ENCODE measurements at places on chromosomes 6 and 20.
A peak's percentile ranks its signal among the peaks of the same experiment; 100 is the strongest.

- no peak for DNase-seq
Observed at GRCh38 chr6:136677344-136677743, 114.9 kb downstream of the MAP3K5 start.

GRCh38 chr6:6724539-6725467 is 136.3 kb downstream of the LY86 start:
- peak; percentile 30 for DNase-seq

DNA sequence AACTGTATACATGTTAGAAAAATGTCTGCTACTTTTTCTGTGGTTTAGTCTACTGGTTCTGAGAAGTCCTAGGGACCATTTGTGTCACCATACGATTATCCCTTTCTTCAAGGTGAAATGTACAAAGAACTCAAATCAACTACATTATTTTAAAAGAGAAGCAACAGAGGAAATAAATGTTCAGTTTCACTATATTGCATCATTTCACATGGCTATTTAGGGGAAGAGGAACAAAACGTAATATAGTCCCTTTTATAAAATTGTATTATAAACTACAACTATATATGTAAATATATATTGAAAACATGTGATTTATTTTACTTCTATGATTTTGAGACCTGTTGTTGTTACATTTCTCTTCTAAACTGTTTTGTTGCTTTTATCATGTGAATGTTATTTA is 1308.0 kb downstream of the EPHA7 start:
- DNase-seq = no peak

DNA sequence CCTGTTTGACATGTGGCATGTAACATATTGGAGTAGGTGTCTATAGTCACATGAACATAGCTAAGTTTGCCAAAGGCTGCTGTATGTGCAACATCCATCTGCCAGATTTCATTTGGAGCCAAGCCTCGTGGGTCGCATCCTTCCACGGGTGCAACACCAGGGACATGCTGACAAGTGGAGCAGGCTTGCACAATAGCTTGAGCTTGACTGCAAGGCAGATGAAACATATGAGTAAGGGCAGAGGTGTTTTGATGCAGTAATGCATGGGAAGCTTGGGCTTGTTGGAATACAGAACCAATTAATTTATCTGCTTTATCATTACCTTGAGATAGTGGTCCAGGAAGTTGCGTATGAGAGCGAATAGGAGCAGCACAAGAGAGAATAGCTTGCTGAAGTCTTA is 74.1 kb upstream of the BTN3A2 start:
- no peak for DNase-seq

- DNase-seq = no peak
Observed at GRCh38 chr6:158389193-158389919, 77.1 kb downstream of the TULP4 start.

GRCh38 chr6:39794231-39794630 is 2.1 kb downstream of the DAAM2 start:
- DNase-seq = no peak

GRCh38 chr6:52503323-52503747 is 73.5 kb downstream of the TRAM2 start:
- DNase-seq = no peak

DNA sequence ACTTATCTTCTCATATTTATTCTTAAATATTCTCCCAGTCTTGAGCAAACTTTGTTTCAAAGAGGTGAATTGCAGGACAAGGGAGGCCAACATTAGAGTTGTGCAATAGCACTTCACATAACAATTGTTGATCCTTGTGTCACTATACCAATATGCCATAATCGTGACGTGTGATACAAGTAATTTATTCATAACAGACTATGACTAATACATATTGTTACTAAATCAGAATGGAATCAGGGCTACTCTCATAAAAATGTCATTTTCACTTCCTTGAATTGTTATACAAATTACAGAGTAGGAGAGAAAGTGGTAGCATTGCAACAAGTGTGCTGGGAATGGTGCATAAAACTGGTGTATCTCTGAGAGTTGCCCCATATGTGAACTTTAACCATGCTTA is 37.2 kb upstream of the PLCB1 start:
- no peak for DNase-seq

DNA sequence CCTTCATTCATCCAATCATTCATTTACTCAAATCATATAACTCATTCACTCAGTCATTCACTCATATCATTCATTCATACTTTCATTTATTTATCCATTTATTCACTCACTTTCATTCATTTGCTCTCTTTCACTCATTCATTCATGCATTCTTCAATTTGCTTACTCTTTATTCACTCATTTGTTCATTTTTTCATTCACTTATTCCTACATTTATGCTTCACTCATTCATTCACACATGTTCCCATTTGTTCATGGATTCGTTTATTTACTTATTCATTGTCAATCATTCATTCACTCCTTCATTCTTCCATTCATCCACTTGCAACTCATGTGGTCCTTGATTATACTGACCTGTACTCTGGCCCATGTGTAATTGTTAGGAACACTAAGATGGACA is 39.4 kb downstream of the SNRPB start:
- DNase-seq = no peak

DNA sequence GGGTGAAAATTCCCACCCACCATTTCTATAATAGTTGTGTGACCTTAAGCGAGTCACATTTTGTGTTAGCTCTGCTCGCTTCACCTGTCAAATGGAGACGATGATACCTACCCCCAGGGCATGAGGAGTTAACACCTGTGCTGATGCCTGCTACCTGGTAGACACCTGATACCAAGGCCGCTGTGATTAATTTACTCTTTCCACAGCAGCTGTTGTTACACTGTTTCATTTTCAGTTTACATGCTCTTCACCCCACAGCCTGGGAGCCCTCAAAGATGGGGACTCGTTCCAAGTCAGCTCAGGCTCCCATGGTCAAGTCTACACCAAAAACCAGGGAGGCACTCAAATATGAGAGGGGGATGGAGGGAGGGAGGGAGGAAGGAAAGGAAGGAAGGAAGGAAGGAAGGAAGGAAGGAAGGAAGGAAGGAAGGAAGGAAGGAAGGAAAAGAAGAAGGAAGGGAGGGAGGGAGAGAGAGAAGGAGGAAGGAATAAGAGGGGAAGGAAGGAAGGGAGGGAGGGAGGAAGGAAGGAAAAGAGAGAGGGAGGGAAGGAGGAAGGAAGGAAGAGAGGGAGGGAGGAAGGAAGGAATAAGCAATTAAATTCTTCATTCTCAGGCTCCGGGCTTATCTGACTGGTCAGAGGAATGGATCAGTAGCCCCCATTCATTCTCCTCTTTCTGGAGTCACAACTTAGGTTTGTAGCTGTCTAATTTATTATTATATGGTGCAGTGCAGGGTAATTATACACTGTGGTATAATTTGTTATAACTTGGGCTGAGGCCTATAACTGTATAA is 40.9 kb downstream of the PDYN start:
- DNase-seq = no peak

DNA sequence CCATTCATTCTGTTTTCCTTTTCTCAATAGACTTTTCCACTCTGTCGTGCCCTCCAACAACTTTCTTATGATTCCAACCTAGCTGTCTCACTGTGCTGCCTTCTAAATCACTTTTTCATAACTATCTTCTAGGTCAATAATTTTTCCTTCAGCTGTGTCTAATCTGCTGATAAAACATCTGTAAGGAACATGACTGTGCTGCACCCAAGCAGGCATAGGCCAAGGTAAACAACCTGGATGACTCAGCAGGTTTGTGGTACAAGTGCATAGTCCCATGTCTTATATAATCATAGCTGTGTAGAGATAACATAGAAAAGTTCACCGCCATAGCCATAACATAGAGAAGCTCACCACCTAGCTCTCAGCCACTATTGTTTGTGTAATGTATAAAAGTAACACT is 332.3 kb downstream of the PLCB1 start:
- no peak for DNase-seq

DNA sequence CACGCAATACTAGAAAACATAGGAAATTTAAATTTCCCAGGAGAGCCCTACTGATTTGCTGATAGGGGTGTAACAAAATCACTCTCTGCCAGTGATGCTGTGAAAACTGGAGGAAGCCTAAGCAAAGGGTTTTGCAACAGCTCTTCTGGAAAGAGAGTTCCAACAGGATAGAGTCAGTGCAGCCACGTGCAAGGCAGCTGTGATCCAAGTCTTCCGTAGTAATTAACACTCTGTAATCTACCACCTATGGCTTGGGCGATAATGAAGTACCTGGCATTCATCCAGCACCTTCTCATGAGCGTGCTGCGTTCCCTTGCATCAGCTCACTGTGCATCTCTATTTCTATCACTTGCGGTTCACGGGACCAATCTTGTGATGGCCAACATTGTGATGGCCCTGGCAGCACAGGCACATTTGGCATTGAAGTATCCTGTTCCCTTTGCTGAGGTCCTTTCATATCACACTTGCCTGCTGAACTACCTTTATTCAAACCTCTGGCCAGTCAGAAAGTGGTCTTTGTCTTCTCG is 48.2 kb downstream of the IRF4 start:
- no peak for DNase-seq

- DNase-seq = no peak
Observed at GRCh38 chr6:101830501-101831031, 437.1 kb downstream of the GRIK2 start.

GRCh38 chr6:127971945-127972391 is 71.1 kb upstream of the THEMIS start:
- peak; percentile 10 for DNase-seq

DNA sequence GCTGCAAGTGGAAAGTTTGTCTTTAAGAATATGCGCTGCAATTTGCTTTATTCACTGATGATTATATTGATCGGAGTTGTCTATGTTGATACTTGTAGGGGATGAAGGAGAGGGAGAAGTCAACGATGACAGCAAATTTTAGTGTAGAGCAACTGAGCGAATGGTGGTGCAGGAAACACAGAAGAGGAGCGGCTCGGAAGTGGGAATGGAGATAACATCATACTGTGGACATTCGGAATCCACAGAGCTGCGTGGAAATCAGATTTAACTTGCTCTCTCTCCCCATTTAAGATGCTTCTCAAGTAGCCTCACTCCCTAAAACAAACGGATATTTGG is 722 bp upstream of the TMEM14B start:
- DNase-seq = no peak

- no peak for DNase-seq
Observed at GRCh38 chr6:119493980-119494379, 144.4 kb upstream of the MAN1A1 start.

DNA sequence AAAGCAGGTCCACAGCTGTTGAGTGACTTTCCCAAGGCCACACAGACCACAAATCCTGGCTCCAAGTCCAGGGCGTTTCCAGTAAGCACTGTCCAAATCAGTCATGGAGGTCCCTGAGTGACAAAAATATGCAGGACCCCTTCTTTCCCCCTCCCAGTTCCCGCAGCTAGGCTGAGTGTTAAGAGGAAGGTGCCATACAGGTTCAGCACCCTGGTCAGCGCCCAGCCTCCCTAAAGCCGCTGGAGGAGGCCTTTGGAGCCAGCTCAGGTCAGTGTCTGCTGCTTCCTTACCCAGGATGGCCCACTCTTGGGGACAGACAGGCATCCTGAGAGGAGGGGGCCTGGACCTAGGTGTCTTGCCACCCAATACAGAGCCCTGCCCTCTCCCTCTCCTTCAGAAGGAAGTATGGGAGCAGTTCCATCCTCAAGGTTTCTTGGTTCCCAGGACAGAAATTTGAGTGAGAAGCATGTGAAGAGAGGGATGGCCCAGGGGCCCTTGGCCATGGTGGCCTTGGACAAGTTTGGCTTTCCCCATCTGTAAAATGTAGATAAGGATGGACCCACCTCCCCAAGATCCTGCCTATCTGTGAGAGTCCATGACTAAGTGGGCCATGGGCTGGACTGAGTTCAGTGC is 13.2 kb downstream of the TMEM74B start:
- no peak for DNase-seq

DNA sequence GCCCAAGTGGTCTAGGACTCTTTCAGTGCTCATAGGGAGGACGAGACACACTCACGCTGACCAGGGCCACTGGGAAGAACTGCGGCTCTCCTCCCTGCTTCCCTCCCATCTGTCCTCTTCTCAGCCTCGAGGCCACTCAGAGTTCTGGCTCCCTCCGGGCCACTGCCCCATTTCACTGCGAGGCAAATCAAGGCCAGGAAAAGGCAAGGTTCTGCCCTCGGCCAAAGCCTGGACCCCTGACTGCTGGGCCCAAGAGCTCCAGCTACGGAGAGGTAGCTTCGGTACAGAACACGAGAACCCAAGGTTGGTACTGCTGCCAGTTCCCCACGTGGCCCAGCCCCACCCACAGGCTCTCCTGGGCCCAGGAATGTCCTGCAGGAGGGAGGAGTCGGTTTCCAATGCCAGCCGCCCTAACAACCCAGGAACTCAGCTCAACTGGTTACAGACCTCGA is 14.7 kb downstream of the PI16 start:
- DNase-seq = no peak

GRCh38 chr20:52031563-52032303 is 159.8 kb downstream of the ZFP64 start:
- DNase-seq = no peak

DNA sequence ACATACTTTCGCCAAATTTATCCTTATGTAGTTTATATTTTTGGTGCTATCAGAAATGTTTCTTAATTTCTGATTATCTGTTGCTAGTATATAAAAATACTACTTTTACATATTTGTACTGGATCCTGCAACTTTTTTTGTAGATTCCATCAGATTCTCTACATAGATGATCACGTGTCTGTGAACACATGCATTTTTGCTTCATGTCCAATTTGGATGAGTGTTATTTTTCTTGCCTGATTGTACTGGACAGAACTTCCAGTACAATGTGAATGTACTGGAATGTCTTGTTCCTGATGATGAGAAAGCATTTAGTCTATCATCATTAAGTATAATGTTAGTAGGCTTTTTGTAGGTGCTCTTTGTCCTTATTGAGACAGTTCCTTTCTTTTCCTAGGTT is 25.0 kb upstream of the SSR1 start:
- DNase-seq = no peak

GRCh38 chr20:1033751-1034414 is 31.8 kb upstream of the RSPO4 start:
- DNase-seq = no peak

DNA sequence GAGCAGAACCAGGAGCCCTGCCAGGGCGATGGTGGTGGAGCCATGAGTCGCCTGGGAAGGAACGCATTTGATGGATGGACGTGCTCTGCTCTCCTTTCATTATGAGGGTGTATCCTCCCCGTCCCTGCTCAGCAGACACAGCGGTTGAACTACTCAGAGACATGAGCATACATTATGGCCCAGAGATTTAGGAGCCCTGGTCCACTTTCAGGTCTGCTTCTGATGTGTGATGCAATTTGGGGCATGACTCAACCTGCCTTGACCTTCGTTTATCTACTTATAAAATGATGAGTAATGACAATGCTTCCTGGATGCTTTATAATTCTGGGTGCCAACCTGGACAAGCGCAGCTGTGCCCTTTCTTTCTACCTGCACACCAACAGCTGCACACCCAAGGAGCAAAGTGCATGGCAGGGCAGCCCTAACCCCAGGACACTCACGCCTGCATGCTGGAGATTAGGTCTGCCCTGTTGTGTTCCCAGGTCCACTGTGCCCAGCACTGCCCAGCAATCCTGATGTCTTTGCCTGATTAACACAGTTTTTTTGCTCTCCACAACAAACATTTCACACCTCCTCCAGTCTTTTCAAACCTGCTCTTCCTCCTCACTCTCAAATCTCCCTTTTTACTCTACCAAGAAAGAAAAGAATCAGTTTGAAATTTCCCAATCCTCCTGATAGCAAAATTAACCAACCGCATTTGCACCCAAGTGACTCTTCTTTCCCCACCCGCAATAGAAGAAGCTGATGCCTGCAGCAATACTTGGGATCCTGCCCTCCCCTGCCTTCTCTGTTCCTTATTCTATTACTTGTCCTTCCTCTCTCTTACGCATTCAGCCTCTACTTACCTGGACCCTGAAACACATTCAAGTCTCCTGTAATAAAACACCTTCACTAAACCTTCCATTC is 81.2 kb downstream of the EZR start:
- no peak for DNase-seq

- DNase-seq = no peak
Observed at GRCh38 chr6:48826901-48827701, 636.0 kb downstream of the MMUT start.

Measured in stimulated activated CD4-positive, alpha-beta T cell treated with anti-CD3 and anti-CD28 coated beads, Interleukin-12 subunit alpha, Interleukin-12 subunit beta, amount 100 ng/mL, for 48 hours (primary cell).